ENCODE measurements at places on chromosomes 12 and 14. TPM values are rescaled to one million over a fixed set of nuclear protein-coding genes. Genes with fewer than 3 reads are reported as not detected.

The GOLT1B gene
- polyA plus RNA-seq, result 12.0 TPM

The TC2N gene
- 22.6 TPM for polyA plus RNA-seq

GRCh38 chr12:5614256-5614655, 182.3 kb downstream of the NTF3 start:
- H3K27me3 ChIP-seq, result no peaks in the 10 kb centered on the region
- H3K36me3 ChIP-seq, result no peaks in the 10 kb centered on the region
- no peak overlapping the region for H3K27ac ChIP-seq
- no peak for DNase-seq
- no peaks in the 10 kb centered on the region for H3K4me1 ChIP-seq

- DNase-seq, result no peak
- no peaks in the 10 kb centered on the region for H3K4me1 ChIP-seq
Measured at GRCh38 chr12:14868916-14869506, 16.6 kb downstream of the MGP start.

DNA sequence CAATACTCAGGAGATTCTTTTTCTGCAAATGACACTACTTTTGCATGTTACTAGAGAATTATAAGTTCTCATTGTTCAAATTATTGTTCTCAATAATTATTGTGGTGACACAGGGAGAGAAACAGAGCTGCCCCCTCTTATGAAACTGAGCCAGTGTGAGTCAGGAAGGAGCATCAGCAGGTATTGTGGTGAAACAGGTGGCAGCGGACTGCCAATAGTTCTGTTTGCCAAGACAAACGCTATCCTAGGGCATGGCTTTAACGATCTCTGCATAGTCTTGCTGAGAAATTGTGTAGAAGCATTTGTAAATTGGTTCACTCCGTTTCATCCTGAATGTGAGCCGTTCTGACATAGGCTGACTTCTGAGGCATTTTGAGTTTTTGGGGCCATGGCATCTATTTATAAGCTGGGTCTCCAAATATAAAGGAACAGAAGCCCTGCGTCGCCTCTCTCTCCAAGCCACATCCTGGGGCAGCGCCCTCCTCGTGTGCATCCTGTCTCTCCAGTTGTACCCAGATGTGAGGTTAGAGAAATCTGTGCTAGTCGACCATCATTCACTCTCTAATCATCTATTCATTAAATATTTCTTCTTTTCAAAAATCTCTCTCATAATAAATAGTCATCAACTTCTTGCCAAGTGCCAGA, 15.8 kb upstream of the PPP4R4 start:
- H3K27ac ChIP-seq, result no peak overlapping the region
- H3K4me3 ChIP-seq, result no peak overlapping the region
- DNase-seq, result no peak
- H3K4me1 ChIP-seq, result no peaks in the 10 kb centered on the region
- H3K27me3 ChIP-seq, result no peaks in the 10 kb centered on the region

GRCh38 chr14:85093631-85094330, 436.2 kb upstream of the FLRT2 start:
- DNase-seq, result no peak
- H3K4me1 ChIP-seq, result no peaks in the 10 kb centered on the region
- no peak overlapping the region for H3K4me3 ChIP-seq

DNA sequence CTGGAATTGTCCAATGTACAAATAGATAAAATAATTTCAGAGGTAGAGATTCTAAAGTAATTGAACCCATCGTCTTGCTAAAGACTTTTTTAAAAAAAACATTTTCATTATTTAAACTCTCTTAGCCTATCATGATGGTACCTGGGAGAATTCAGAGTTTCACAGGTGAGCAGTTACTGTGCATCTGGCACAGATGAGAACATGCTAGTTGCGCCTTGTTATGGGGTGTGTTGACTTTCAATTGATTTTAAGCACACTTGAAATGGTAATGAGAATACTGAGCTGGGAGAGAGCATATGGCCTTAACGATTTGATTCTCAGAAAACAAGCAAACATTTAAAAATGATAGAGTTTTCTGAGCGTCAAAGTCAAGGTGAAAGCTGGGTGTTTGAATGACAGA, 66.6 kb downstream of the FLRT2 start:
- H3K4me3 ChIP-seq, result no peak overlapping the region
- H3K27ac ChIP-seq, result no peak overlapping the region
- DNase-seq, result no peak
- H3K4me1 ChIP-seq, result no peaks in the 10 kb centered on the region
- no peaks in the 10 kb centered on the region for H3K27me3 ChIP-seq
